ENCODE measurements at places on chromosomes 13 and 19. TPM values are rescaled to one million over a fixed set of nuclear protein-coding genes. Genes with fewer than 3 reads are reported as not detected.

SIGLEC5 gene
- not detected for total RNA-seq

PAF1 gene
- total RNA-seq, result 46.2 TPM

POU4F1 gene
- not detected for total RNA-seq

TEAD2 gene
- total RNA-seq, result 29.7 TPM

BCAM gene
- total RNA-seq, result 55.0 TPM

TEX26 gene
- total RNA-seq, result 1.5 TPM

SIGLEC9 gene
- total RNA-seq, result 21.0 TPM

GJB6 gene
- total RNA-seq, result not detected

GIPR gene
- 1.1 TPM for total RNA-seq

CYSLTR2 gene
- 2.4 TPM for total RNA-seq

ATP1A3 gene
- not detected for total RNA-seq

GRCh38 chr13:40350283-40350992, 316.0 kb downstream of the FOXO1 start:
- DNase-seq, result no peak

GRCh38 chr19:29551774-29552173, 26.0 kb downstream of the VSTM2B start:
- DNase-seq, result no peak

DNA sequence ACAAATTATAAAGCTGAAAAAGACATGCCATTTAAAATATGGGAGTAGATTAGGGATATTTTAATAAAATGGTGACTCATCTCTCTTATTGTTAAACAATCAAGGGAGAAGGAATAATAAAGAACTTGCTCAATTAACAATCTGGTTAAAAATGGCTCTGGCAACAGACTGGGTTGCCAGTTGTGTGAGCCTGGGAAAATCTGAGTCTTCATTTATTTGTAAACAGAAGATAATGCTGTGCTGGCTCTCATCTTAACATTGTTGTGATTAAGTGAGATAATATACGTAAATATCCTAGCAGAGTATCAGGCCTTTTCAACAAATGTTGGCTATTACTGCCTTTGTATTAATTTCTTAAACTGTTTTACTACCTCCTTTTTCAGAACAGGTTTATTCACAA, 453.3 kb downstream of the DIAPH3 start:
- no peak for DNase-seq

DNA sequence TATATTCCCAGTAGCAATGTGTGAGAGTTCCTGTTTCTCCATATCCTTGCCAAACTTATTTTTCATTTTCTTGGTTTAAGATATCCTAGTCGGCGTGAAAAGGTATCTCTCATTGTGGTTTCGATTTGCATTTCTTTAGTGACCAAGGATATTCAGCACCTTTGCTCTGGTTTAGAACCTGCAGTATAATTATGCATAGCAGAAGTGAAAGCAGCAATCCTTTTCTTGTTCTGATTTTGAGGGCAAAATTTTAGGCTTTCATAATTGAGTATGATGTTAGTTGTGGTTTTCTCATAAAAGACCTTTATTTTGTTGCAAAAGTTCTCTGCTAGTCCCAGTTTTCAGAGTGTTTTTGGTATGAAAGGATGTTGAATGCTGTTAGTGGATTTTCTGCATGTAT, 491.0 kb downstream of the FGF9 start:
- DNase-seq, result no peak

DNA sequence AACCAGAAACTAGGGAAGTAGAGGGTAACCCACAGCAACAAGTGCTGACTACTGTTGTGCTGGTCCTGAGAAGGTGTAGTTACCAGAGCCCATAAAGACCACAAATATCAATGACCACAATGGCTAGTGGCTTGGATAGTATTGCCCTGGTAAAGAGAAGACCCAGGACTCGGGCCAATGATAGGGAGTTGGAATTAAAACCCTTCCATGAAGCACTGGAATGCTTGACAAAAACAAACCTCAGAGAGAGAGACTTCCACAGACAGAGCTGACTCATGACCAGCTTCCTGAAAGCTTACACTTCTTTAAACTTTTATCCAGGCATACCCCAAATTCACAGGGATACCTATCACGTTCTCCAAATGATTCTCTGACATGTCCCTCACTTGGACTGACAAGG, 60.5 kb downstream of the WDR87 start:
- no peak for DNase-seq

- no peak for DNase-seq
These were observed 269.0 kb downstream of the FGF14 start for GRCh38 chr13:102132777-102133295.

DNA sequence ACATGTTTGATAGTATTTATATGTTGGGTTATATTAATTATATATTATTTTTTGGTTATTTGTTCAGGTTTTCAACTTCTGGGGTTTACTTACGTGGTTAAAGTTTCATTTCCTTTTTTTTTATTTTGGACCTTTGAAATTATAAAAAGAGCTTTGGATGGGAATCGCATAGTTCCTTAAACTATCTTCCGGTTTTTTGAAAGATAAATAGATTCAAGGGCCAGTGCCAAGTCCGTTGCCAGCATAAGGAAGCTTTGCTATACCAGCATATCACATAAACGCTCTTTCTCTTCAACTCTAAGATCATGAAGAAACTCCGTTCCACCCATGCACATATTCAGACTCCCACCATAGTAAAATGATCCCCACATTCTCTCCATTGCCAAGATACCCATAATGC, 7.4 kb upstream of the OXGR1 start:
- no peak for DNase-seq

DNA sequence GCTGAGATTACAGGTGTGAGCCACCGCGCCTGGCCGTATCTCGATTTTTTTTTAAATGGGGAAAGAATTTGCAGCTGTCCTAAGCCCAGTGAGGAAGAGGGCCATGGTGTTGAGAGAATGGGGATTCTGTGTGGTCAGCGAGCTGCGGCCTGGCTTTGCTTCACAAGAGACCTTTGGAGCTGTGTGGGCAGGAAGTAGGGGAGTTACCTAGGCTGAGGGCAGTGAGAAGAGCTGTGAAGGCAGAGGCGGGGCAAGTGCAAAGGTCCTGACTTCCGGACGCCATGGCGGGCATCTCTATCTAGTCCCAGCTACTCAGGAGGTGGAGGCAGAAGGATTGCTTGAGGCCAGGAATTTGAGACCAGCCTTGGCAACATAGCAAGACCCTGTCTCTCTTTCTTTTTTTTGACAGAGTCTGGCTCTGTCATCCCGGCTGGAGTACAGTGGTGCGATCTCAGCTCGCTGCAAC, 4.9 kb downstream of the AP2A1 start:
- DNase-seq, result no peak

GRCh38 chr19:3544742-3545668, 6.0 kb downstream of the TEKTIP1 start:
- DNase-seq, result peak; percentile 87

DNA sequence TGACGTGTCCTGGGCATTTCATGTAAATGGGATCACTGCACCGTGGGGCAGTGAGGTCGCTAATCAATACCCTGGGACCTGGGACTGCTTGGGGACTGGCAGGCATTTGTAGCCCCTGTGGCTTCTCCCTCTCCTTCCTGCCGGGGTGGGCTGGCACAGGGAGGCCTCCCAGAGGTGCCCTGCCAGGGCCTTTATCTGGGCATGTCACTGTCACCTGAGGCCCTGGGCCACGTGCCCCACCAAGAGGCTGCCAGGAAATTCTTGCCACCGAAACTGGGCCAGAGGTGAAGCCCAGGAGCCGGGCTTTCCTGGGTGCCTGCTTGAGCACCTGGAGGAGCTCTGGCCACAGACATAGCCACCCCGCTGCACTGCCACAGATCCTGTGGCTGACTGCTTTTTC, 1.8 kb upstream of the NMRK2 start:
- no peak for DNase-seq

- DNase-seq, result peak; percentile 41
These were observed 49.1 kb upstream of the EHD2 start for GRCh38 chr19:47663911-47664771.

- DNase-seq, result no peak
These were observed 93.1 kb downstream of the CYSLTR2 start for GRCh38 chr13:48746821-48747220.

DNA sequence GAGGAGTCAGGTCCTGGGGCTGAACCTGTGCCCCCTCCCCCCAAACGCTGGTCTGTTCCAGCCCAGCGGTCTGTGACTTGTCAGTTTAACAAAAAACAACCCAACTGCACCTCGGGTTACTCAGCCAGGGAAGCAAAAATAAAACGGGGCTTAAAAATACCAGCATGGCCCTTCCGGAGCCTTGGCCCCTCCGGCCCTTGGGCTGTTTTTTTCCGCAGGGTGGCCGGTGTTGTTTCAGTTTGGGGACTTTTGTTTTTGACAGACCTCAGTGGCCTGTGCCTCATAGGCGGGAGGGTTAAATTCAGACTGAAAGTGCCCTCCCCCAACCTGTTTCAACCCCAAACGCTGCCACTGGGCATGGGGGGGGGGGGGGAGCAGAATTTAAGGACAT, 4.0 kb downstream of the TCF3 start:
- DNase-seq, result no peak

DNA sequence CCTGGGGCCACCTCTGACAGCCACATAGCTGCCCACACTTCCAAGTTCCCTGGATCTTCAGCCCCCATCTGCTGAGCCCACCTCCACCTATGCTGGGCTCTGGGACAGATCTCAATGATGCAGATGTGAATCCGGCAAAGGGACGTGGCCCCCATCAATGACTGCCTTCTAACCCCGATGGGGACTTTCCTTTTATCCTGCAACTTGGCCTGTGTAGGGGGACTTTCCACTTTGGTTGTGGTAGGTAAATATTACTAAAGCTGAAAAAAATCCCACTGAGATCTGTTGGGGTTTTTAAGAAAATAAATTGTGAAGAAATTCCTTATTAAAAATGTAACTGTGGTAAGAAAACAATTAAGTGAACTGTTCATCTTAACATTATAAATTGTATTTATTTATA, 20.8 kb upstream of the ASPDH start:
- DNase-seq, result no peak

- no peak for DNase-seq
These were observed 989 bp upstream of the SACS start for GRCh38 chr13:23434491-23434890.

DNA sequence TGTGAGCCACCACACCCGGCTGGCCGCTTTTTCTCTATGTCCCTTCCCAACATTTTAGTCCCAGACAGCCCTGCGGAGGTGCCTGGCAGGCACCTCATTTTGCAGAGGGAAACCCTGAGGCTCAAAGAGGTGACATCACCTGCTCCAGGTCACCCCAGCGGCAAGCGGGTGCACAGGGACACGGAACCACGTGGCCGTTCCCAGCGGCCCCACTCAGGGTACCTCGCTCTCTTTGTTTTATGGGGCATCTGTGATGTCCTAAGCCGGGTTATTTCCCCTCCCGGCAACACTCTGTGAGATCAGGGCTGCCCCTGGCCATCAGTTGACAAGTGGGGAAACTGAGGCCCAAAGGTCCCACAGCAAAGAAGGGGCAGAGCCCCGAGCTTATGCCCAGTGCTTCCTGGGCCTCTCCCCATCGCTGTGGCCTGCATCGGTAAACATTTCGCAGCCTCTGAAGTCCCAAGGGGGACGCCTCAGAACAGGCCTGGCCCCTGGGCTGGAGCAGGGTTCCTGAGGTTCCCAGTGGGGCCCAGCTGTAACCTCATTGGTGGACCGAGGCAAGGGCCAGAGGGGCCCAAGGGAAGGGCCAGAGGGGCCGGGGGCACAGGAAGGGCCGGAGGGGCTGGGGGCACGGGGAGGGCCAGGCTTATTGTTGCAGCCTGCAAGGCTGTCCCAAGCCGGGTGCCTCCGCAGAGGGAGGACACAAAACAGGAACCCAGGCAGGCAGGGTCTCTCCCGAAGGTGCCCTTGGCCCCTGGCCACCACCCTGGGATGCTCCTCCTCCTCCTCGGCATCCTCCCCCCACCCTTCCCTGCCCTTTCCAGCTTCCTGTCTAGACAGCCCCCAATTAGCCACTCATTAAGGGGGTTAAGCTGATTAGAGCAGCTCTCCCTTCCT, 39.0 kb downstream of the SMIM24 start:
- DNase-seq, result no peak

GRCh38 chr19:5480427-5480836, 25.2 kb downstream of the ZNRF4 start:
- DNase-seq, result no peak

DNA sequence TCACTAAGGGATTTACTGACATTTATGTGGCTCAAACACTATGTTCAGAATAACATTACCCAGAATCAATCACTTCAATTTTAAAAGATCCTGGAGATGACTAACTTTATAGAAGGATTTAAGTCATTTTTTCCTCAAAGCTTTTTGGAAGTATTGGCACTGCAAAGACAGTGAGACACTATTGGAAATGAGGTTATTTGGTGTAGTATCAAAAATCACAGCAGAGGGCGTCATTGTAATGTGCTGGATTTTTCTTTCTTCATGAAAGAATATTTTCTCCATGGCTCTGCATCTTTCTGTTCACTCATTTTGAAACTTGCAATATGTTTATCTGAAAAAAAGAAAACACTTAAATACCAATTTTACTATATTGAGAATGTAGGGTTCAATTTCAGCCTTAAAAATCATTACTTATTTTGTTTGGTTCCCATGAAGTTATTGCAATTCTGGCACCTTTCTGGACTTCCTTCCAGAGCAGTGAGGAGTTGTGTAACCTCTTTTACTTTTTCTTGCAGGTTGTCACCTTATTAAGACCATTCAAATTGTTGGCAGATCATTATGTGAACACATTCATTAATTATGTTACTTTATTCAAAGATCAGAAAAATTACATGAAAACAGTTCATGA, 3.7 kb upstream of the CSNK1A1L start:
- no peak for DNase-seq

DNA sequence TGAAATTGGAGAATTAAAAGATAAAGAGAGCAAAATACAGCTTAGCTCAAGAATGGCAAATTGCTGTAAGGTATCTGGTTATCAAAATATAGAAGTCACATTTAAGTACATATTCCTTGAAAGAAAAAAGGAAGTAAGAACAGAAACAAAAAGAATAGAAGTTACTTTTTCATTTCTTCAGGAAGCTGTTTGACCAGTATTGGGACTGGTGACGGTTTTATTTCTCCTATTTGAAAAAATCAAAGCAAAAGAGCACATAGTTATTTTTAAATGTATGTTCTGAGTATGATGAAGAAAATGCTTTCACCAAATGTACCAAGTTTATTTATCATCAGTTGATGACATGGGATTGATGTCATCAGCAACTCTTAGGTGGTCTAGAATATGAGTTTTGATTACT, 83.1 kb upstream of the OXGR1 start:
- no peak for DNase-seq

- no peak for DNase-seq
These were observed 1.6 kb upstream of the COMP start for GRCh38 chr19:18792661-18793060.

GRCh38 chr13:39935155-39935554, 279.7 kb downstream of the COG6 start:
- DNase-seq, result no peak

- no peak for DNase-seq
These were observed 5.7 kb upstream of the ZNF813 start for GRCh38 chr19:53461866-53462265.

All from omental fat pad (tissue), 4 donors.